Posterior cingulate gyrus (tissue), 11 donors: ENCODE measurements at places on chromosomes 3 and 15.

GRCh38 chr3:140903196-140903595 is 38.4 kb upstream of the SLC25A36 start:
- no peak for DNase-seq

DNA sequence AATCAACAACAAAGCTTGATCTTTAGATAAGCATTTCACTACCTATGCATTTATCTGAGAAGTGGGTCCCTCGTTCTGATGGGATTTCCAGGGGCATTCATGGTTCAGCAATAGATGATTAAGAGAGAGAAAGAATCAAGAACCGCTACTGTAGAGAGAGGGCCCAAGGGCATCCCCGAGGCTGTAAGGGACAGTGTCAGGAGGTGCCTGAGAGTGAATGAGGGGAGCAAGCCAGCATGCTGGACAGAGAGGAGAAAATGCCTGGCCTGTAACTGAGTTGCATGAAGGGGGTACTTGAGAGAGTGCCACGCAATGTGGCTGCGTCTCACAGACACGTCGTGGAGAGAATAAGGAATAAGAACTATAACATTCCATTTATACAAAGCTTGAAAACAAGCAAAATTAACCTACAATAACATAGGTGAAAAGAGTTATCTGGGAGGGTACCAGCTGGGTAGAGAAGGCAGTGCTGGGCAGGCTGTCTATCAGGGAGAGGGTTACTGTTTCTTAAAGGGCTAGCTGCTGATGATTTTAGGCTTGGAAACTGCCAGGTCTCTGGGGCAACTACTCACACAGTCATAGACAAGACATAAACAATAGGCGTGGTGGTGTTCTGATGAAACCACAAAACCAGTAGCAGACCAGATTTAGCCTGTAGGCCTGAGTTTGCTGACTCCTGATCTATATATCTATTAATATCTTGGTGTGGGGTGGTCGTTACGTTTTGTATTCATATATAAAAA is 374.6 kb upstream of the CFAP20DC start:
- no peak for DNase-seq

DNA sequence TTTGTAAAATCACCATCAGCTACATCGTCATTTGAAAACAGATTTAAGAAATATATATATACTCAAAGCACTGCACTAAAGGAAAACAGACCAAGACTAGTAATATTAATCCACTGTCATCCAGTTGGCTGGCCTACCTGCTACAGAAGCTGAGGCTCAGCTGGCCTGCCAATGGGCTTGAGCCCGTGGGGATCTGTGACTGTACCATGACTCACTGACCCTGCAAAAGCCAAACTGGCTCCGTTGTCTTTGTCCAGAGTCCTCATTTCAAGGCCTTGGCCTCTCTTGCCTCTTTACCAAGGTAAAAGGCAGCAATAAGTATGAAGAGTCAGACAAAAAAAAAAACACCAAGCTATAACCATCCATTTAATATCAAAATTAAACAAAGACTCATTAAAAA is 463.5 kb upstream of the RASGRP1 start:
- DNase-seq: no peak

- no peak for DNase-seq
Measured at GRCh38 chr3:122067588-122068240, 12.6 kb downstream of the CD86 start.

DNA sequence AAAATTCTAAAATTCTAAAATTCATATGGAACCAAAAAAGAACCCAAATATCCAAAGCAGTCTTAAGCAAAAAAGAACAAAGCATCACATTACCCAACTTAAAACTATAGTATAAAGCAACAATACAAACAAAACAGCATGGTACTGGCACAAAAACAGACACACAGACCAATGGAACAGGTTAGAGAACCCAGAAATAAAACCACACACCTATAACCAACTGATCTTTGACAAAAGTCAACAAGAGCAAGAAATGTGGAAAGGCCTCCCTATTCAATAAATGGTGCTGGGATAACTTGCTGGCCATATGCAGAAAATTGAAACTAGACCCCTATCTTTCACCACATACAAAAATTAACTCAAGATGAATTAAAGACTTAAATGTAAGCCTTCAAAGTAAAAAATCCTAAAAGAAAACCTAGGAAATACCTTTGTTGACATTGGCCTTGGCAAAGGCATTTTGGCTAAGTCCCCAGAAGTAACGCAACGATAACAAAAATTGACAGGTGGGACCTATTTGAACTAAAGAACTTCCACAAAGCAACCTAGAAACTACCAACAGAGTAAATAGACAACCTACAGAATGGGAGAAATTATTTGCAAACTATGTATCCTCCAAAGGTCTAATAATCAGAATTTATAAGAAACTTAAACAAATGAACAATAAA is 56.9 kb downstream of the TTBK2 start:
- no peak for DNase-seq

GRCh38 chr15:59473226-59473625 is 35.2 kb downstream of the FAM81A start:
- no peak for DNase-seq

GRCh38 chr3:125402639-125403038 is 27.5 kb upstream of the ZNF148 start:
- DNase-seq: no peak

DNA sequence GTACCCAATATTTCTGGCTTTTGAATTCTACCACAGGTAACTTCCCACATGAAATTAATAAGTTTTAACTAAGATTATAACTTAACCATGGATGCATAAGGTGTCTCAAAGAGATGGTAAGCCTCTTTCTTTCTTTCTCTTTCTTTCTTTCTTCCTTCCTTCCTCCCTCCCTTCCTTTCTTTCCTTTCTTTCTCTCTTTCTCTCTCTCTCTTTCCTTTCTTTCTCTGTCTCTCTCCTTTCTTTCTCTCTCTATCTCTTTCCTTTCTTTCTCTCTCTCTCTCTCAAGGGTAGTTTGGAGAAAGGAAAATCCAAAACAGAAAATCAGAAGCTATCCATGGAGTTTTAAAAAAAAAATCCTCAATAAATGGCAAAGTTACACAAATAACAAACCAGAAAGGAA is 10.4 kb upstream of the MTMR14 start:
- no peak for DNase-seq

DNA sequence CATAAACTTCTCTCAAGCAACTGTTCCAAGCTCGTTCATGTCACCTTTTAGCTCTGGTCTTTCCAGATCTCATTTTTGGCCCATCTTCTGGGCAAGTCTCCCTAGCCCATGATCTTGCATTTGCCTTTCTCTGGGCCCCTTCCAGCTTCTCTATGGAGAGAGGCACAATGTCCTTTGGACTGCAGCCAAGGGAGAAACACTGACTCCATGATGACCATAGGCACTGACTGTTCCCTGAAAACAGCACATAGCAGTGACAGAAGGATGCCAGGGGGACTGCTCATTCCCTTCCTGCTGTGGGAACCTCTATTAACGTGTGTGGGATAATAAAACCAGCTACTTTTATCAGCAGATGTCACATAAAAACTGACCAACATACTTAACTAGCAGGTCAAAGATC is 60.3 kb downstream of the STRIT1 start:
- no peak for DNase-seq

DNA sequence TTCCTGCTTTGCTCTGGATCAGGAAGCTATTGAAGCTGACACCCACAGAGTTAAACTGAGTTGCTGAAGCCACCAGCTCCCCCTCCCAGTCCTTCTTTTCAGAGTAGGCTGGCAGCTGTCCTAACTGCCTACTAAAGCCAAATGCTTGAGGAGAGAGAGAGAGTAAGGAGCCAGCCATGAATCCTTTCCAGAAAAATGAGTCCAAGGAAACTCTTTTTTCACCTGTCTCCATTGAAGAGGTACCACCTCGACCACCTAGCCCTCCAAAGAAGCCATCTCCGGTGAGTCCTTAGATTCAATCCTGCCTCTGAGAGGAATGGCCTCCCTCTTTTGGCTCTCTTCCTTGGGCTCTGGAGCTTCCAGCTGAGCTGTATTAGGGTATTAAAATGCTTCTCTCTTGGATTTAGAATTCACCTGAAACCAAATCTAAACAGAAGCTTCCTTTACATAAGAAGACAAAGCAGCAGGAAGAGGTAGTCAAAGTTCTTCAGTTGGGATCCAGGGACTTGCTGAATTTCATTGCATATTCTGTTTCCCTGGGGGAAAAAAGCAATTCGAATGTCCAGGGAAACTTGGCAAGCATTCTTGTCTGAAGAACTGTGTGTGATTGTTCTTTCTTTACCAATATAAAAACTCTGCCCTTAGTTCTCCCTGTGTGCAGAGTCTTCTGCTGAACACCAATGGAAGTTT is at the start of gene SLC15A2:
Gene SLC15A2, plus strand, starts transcription at position 101 of the 690 bp plus-strand sequence. Its CDS starts 76 bp downstream, at position 177.
- DNase-seq: no peak

GRCh38 chr15:76678766-76679165 is 226.4 kb downstream of the SCAPER start:
- DNase-seq: no peak

DNA sequence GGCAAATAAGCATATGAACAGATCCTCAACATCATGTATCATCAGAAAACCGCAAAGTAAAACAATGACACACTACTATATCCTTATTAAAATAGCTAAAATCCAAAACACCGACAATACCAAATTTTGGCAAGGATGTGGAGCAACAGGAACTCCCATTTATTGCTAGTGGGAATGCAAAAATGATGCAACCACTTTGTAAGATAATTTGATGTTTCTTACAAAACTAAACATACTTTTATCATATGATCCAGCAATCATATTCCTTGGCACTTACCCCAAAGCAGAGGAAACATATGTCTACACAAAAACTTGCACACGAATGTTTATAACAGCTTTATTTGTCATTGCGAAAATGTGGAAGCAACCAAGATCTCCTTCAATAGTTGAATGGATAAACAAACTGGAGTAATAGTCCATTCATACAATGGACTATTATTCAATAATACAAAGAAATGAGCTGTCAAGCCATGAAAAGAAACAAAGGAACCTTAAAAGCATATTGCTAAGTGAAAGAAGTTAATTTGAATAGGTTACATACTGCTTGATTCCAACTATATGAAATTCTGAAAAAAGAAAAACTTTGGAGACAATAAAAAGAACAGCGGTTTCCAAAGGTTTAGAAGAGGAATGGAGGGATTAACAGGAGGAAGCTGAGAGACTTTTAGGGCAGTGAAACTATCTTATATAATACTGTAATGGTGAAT is 172.0 kb downstream of the VPS13C start:
- no peak for DNase-seq

DNA sequence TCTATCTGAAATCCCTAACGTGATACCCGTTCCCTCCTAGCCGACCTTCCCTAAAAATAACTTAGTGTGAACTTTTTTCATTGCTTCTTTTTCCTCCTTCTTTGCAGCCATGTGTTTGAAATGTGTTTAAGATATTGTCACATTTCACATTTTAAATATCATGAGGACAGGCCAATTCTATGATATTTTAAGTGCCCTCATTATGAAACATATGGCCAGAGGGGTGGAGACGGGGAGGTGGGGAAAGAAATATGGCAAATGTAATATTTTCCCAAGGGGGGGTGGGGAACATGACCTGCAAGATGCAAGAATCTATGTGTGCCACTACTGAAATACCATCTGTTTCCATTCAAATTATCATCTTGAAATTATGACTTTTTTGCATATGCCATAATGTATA is 1039.2 kb downstream of the AGBL1 start:
- DNase-seq: no peak

- DNase-seq: no peak
Measured at GRCh38 chr3:53571264-53571663, 76.9 kb downstream of the CACNA1D start.

DNA sequence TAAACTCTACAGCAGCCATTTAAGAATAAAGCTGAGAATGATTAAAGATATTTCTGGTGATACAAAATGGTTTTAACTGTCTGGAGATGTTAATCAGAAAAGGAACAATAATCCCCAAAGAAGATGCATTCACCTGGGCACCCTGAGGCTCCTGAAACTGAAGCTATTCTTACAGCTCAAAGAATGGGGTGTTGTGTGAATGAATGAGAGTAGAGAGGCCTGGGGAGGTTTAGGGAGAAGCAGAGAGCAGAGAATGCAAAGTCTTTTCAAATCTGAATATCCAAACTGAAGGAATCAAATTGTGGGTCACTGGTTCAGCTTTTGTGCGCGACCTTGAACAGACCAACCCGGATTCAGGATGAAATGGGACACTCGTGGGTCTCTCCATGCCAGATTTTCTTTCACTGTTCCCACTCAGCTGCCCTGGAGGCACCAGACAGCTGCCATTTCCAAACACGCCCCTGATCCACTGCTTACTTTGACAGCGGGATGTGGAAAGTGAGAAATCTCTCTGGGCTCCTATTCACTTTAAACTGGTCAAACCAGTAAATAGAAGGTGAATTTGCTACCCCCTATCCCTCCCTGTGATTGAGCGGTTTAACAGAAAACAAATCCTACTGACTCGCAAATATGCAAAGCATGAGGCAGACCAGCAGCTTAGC is 485.5 kb upstream of the THBS1 start:
- DNase-seq: no peak

DNA sequence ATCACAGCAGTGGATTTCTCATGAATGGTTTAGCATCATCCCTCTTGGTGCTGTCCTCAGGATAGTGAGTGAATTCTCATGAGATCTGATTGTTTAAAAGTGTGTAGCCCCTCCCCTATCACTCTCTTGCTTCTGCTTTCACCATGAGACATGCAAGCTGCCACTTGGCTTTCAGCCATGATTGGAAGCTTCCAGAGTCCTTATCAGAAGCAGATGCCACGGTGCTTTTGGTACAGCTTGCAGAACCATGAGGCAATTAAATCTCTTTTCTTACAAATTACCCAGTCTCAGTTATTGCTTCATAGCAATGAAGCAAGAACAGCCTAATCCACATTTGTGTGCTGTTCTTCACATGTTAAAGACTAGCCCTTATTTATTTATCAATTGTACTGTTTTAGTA is 495.2 kb upstream of the EPHA6 start:
- no peak for DNase-seq
